Renal pelvis (tissue), 12 donors: ENCODE measurements at places on chromosomes 13 and 19.
A peak's percentile ranks its signal among the peaks of the same experiment; 100 is the strongest.

DNA sequence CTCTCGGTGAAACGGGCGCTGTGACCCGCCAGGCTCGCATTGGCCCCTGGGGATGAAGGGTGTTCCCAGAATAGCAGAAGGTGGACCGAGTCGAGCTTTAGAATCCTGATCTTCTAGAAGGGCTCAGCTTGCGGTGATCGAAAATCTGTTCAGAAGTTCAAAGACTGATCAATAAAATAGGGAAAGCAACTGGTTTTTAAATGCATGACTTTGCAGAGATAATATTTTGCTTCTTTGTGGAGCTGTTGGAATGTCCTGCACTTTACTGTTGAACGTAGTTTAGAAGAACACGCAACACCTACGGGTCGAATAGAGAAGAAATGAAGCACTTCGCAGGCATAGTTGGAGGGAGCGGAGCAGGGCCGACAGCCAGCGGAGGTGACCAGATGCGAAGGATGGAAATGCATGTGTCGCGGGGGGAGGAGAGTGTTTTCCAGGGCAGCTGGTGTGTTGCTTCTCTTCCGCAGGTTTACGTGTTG is 766 bp downstream of the CEBPG start:
- no peak for DNase-seq

DNA sequence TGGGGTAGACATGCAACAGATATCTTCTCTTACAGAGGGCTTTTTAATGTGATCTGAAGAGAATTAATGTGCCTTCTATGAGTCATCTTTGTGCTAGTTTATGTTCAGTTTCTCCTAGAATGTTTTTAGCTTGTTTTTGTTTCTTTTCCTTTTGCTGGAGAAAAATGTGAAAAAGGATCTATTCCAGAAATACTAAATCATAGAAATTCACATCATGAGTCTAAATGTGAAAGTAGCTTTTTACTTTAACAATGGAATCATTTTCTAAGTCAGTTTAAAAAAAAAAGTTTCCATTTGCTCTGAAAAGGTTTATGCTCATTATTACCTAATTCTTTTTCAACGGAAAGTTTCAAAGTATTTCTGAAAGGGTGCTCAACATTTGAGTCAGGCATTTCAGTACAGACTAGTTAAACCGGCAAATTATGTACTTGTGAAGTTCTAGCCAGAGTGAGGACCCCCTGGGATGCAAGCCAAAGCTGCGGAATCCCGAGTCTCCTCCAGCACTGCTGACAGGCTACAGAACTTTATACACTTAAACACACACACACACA is 72.9 kb downstream of the SPATA13 start:
- no peak for DNase-seq

DNA sequence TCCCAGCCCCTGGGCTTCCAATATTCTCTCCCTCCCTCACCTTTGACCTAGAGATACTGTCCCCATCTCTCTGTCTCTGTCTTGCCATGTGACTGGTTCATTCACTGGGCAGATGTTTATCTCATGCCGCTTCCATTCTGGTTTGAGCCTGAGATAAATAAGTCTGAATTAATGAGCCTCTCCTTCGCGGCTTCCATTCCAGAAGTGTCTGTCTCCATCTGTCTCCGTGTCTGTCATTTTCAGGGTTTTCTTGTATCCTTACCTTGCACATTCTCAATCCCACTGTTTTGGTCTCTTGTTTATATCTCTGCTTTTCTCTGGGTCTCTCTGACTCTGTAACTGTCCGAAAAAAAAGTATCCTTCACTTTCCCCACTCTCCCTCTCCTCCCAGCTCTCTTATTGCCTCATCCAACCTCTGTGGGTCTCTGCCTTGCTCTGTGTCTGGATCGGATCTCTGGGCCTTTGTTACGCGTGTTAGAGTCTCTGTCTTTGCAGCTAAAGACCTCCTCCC is 4.3 kb downstream of the SPHK2 start:
- no peak for DNase-seq

GRCh38 chr13:105083992-105084391 is 1451.5 kb downstream of the EFNB2 start:
- no peak for DNase-seq

DNA sequence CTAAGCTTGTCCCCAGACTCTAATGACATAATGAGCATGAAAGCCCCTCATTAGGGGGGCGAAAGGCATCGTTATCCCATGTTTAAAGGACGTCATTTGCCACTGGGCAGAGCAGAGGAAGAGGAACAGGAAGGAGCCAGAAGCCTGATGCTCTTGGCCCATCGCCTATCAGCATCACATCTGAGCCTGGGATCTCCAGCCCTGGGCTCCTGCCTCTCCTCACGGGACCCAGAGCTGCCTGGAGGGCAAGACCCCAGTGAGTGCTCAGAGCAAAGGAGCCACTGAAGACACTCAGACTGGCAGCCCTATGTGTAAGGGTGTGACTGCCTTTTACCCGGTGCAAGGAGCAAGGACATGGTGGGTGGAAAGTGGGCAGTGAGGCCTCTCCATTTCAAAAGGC is 115.0 kb upstream of the ZNF507 start:
- DNase-seq = no peak

DNA sequence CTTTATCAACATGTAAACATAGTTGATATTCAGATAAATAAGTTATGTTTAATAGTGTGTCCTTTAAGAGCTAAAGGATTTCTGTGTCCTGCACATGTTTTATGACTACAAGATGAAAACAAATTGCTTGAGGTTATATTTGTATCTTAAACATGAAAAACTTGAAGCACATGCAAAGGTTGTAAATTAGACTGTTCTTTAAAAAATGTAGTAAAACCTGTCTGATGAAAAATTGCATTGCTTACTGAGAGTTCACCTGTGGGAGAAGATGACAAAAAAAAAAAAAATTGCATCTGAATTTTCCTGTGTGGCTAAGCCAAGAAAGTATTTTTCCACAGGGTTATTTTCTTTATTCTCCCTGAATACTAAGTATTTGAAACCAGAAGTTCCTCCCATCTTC is 25.7 kb upstream of the LMO7 start:
- no peak for DNase-seq

DNA sequence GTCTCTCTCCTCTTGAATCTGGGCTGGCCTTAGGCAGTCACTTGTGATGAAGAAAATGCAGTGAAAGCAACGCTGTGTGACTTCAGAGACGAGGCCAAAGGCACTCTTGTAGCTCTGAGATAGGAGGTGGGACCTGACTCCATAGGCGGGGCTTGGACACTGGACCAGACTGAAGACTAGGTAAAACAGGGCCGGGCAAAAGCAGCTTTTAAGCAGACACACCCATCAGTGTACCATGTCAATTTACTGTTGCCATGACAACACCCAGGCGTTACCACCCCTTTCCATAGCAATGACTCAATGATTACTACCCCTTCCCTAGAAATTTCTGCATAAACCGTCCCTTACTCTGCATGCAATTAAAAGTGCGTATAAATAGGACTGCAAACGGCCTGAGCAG is 6.6 kb upstream of the EID2 start:
- DNase-seq = no peak

DNA sequence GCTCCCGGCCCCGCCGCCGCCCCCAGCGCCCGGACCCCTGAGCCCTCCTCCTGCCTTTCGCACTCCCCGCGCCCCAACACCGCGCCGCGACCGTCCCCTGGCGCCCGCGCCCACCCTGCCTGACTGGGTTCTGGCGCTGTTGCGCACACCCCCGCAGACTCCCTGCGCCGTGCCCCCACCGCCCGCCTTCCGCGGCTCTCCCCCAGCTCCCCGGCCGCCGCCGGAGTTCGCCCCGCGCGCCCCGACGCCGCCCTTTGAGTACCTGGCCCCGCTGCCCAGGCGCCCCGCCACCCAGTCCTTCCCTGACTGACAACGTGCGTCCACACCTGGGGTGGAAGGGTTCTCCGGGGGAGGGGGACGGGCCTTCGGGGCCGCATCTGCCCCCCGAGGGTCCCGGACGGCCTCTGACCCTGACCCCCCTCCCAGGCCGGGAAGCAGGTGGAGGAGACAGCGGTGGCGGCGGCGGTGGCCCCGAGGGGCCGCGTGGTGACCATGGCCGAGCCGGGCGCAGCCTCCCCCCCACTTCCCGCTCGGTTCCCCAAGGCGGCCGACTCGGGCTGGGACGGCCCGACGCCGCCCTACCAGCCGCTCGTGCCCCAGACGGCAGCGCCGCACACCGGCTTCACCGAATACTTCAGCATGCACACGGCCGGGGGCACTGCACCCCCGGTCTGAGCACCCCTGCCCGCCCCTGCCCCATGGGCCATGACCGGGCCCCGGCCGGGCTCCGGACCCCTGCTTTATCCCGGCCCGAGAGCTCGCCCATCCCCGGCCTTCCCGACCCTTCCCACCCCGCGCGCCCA is 1.4 kb upstream of the MEGF8 start:
- no peak for DNase-seq

DNA sequence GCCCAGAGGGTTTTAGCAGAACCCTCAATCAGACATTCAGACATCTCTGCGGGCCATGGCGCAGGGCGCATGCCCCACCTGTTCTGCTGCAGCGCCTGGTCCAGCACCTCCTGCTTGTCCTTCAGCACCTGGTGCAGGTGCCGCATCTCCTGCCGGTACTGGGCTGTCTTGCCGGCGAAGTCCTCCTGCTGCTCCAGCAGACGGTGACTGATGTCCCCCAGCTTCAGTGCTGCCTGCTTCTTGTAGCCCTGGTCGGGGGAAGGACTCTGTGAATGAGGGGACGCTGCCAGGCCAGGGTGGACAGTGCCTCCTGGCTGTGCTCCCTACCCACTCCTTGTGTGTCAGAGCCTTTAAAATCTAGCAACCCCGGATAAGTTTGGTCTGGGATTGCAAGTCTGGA is 12.2 kb upstream of the SLC7A9 start:
- DNase-seq = no peak

DNA sequence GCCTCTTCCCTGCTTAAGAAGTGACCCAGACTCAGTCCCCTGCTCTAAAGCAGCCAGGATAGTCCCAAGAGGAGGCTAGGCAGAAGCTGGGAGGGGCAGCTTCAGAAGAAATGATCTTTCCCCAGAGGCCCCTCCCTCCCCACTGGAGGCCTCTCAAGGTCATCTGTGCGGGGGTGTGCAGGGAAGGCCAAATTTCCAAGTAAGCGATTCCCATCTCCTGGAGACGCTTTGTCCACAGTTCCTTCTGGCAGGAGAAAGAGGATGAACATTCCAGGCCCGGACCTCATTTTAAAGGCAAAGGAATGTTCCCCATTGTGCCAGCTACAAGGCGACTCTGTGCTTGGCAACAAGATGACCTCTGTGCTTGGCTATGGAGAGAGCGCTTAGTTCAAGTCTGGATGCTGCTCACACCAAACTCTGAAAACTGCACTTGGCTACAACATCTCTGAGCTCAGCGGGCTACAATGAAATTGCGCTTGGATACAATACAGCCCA is 23.5 kb downstream of the COL5A3 start:
- DNase-seq = no peak

DNA sequence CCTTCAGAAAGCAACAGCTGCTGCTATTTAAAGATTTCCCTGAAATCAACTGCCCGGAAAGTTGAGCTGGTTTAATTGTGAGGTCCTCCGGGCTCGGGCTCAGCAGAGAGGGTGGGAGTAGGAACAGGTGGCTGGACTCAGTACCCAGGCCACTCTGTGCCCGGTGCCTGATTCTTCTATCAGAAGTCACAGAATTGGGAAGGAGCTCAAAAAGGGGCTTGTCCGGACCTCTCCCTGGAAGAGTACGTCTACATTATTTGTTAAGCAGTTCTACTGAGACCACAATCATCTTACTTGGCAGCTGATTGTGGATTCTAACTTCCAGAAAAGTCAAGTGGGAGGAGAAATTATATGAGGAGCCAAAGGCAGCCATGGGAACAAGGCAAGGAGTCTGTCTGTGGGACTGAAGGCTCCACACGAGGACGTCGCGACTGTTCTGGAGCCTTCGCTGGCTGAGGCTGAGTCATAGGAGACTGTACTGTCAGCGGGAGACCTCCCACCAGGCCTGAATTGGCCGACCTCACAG is 91.7 kb upstream of the ANKRD10 start:
- DNase-seq = peak; percentile 42

DNA sequence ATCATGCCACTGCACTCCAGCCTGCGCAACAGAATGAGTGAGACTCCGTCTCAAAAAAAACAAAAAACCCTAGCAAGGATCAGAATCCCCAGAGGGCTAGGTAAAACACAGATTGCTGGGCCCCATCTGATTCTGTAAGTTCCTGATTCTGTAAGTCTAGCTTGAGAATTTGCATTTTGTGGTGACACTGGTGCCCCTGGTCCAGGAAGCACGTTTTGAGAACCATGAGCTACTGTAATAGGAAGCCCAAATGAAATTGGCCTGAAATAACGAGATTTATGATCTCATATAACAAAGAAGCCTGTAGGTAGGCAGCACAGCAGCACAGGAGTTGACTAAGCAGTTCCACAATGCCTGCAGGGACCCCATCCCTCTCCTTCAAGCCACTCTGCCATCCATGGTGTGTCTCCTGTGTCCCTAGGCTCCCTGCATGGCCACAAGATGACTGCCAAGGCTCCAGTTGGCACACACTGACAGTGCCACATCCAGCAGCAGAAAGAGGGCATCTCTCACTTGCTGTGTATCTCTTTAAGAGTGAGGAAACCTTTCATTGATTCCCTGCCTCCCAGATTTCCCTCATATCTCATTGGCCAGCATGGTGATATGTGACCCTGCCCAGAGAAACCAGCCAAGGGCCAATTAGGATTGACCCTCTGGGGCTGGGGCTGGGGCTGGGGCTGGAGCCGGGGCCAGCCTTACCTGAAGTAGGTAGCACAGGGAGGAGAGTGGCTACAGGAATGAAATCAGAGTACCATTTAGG is 21.7 kb downstream of the SIPA1L3 start:
- no peak for DNase-seq

DNA sequence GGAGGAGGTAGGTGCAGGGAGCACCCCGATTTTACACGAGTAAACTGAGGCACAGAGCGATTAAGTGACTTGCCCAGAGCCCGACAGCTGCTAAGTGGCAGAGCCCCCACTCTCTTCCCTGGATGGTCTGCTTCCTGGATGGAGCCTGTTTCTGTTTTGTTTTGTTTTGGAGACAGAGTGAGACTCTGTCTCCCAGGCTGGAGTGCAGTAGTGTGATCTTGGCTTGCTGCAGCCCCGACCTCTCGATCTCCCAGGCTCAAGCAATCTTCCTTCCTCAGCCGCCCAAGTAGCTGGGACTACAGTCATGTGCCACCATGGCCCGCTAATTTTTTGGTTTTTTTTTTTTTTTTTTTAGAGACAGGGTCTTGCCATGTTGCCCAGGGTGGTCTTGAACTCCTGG is 17.3 kb downstream of the BICRA start:
- DNase-seq = no peak

- DNase-seq = no peak
These were observed 7.1 kb upstream of the TOMM40 start for GRCh38 chr19:44883922-44884321.

GRCh38 chr19:1340681-1341469 is 42.8 kb upstream of the NDUFS7 start:
- no peak for DNase-seq
